Right renal cortex interstitium (tissue), 3 donors: ENCODE measurements at places on chromosomes 3 and 15. TPM values are rescaled to one million over a fixed set of nuclear protein-coding genes. Genes with fewer than 3 reads are reported as not detected.

- no peak for DNase-seq
Measured at GRCh38 chr15:91150502-91151160, 50.6 kb downstream of the SV2B start.

GRCh38 chr3:197501879-197502620 is 53.7 kb downstream of the BDH1 start:
- no peak for DNase-seq

DNA sequence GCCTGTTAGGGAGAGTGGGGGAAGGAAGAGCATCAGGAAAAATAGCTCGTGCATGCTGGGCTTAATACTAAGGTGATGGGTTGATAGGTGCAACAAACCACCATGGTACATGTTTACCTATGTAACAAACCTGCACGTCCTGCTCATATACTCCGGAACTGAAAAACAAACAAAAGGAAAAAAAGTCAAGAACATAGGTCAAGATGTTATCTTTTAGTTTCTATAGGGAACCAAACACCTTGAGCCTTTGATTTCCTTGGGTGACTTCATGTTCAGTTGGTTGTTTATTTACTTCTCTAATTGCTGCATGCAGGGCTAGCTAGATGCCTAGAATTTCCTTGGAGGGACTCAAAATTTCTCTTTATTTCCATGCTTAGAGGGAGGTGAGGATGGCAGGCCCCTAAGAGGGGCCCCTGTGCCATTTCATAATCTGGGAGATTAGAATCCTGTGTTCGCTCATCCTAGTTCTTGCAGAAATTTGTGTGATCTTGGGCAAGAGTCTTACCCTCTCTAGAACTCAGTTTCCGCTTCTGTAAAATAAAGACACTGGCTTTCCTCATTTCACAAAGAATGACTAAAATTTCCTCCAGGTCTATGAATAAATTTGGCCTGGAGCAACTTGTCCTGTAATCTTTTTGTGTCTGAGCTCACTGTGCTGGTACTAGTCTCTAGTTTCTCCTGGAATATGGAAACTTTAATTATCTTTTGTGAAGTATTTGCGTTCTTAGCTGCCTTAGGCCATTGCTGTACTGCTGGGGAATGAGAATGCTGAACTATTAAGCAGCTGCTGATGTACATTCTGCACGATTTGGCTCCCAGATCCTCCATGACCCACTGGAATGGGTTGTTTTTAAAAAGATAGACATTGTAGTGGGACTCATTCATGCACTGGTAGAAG is 457.5 kb downstream of the EDEM1 start:
- DNase-seq, result no peak

DNA sequence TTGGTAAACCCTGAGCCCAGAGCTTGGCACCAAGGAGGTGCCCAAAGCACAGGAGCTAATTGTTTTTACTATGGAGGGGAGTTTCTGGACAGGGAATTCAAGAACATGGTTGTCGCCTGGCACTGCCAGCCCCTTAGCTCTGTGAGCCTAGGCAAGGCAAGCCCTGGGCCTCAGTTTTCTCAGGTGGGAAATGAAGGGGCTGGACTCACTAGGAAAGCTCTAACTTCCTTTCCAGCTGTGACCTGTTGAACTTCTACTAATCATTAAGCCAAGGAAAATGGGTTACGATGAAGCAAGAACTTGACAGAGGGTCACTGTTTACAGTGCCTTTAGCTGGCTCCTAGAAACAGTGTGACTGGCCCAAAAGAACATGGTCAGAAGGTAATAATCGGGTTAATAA is 277.2 kb downstream of the SHQ1 start:
- DNase-seq, result no peak

DNA sequence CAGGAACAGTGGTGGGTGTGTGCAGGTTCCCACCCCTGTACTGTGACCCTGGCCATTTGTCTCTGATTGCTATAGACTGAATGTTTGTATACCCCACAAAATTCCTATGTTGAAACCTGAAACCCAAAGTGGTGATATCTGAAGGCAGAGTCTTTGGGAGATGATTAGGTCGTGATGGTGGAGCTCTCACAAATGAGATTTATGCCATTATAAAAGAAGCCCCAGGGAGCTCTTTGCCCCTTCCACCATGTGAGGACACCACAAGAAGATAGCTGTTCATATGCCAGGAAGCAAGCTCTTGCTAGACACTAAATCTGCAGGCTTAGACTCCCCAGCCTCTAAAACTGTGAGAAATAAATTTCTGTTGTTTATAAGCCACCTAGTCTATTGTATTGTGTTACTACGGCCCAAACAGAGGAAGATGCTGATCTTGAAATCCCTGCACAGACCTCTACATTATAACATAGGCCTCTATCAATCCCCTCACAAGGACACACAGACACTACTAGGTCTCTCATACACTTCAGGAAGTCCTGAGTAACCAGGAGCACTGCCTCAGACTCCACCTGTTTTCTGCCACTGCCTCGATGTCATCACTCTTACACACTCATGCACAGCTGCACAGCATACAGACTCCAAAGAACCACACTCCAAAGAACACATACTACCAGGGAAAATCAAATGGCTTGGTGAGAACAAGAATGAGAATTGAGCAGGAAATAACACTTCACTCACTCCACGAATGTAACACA is 14.7 kb downstream of the IGSF11 start:
- DNase-seq, result no peak

DNA sequence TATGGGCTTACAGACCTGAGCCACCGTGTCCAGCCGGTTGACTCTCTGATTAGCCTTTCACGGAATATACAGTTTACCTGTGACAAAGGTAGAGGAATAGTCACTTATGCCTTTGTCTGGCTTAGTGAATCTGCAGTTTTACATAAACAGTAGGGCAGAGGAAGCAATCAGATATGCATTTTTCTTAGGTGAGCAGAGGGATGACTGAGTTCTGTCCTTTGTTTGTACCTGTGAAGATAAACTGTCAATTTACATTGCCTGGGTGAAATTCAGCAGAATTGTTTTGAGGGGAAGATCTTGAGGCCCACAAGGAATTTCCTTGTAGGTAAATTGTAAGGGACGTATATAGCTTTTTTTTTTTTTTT is 10.8 kb downstream of the EDEM1 start:
- no peak for DNase-seq

The TGM4 gene
- polyA plus RNA-seq, result 0.06 TPM

DNA sequence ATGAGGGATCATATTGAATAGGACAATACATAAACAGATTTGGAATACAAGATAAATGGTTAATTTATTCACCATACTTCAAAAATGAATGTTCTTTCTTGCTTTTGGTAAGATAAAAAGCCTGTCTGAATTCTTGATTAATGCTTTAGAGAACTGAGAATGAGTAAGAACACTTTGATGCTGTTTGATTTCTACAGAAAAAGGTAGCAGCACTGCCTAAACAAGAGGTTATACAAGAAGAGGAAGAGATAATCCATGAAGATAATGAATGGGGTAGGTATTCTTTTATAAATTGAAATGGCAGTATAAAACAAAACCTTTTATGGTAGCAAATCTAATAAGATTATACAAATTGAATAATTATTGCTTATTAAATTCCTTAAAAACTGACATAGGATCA is 15.3 kb downstream of the UBA5 start:
- DNase-seq, result no peak

The XCR1 gene
- polyA plus RNA-seq, result 0.26 TPM

DNA sequence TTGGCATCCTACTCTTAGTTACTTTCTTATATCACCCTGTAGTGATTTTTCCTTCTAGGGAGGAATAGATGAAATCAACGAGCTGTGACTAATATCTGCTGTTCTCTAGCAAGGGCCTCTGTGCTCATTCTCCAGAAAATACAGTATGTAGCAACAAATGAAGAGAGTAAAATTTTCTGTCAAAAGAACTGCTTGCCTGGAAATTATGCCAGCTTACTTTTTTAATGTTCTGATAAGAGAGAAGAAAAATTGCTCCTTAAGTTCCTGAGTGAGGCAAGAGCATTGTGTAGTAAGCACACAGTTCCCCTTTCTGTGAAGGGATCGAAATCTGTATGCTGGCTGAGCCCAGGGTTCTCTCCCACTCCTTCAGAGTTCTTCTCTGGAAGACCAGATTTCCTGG is 51.4 kb upstream of the GK5 start:
- DNase-seq, result no peak

DNA sequence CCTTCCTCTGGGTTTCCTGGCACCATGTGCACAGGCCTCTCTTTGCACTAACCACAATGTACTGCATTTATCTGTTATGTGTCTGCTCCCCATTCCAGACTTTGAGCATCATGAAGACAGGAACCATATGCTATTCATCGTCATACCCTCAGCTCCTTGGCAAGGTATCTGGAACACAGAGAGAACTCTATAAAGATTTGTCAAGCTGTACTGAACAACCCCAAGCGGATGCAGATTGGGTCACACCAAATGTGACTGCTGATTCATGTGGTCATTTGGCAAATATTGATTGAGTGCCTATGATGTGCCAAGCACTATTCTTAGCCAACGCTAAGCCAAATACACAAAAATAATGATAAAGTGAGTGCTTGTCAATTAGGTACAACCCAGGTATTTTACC is 7.5 kb upstream of the MEGF11 start:
- DNase-seq, result no peak

- DNase-seq, result no peak
Measured at GRCh38 chr15:78061963-78062427, 15.5 kb downstream of the TBC1D2B start.

GRCh38 chr15:58705105-58705504 is 44.4 kb downstream of the ADAM10 start:
- no peak for DNase-seq

The DAZL gene
- polyA plus RNA-seq, result not detected

GRCh38 chr15:96703794-96704550 is 373.5 kb downstream of the NR2F2 start:
- no peak for DNase-seq
